Head of caudate nucleus (tissue), 42 donors: ENCODE measurements at places on chromosomes 11 and 22.
A peak's percentile ranks its signal among the peaks of the same experiment; 100 is the strongest.

DNA sequence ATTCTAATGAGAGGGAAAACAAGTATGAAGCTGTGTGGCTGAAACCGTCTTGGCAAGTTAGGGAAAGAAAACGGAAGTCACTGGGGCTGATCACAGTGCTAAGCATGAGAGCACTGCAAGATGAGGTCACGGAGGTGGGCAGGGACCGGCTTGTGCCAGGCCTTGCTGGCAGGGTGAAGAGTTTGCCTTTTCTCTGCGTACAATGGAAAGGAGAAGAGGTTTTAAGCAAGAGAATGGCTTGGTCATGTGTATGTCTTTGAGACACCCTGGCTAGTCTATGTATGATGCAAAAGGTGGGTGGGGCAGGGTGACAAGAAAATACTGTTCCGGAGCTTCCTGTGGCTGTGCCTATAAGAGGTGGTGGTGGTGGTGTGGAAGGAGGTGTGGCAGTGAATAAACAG is 567.9 kb downstream of the NTM start:
- no peak for DNase-seq

GRCh38 chr11:100008417-100008816 is 678.7 kb upstream of the ARHGAP42 start:
- DNase-seq, result no peak

GRCh38 chr11:83046621-83047172 is 25.0 kb downstream of the RAB30 start:
- DNase-seq, result no peak

DNA sequence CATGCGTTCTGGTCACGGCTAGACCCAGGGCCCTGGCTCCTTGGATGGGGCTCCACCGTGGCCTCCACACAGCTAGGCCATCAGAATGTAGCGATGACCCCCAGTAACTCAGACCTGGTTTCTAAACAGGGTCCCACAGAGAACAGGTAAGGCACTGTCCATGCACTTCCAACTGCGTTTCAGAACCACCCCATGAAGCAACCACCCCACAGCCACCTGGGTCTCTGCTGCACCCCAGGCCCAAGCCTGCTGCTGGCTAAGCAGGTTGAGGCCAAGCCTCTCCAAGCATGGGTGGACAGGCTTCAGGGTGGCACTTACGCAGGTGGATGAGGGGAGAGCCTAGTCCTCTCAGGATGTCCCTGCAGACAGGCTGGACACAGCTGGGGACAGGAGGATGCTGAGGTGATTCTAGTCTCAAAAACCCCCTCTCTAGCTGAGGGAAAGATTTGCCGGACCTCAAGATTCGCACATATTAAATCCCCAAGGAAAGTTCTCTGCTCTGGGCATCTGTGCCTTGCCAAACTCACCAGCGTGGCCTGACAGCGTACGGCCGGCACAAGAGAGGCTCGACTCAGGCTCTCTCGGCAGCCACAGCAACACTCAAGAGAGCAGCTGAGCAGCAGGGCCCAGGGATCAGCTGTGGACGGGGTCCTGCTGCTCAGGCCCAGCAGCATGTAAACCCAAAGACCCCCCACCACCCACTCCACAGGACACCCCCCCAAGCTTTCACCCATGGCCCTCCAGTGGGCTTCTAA is 141.6 kb downstream of the CRYBB2 start:
- no peak for DNase-seq

DNA sequence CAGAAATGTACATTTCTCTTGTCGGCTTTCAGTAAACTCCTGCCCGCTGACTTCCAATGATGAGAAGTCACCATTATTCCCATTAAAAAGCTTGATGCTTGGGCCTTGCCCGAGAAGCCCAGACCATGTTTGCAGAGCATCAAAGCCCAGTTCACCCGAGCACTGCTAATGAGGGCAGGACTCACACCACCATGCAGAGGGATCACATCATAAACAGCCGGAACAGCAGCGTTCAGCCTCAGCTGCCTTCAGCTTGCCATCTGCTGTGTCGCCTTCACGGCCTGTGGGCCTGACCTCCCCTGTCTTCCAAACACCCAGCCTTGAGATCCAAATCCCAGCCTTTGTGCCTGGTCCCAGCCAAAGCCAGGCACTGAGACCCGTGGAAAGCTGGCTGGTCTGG is 105.4 kb upstream of the CSNK2A3 start:
- DNase-seq, result no peak

DNA sequence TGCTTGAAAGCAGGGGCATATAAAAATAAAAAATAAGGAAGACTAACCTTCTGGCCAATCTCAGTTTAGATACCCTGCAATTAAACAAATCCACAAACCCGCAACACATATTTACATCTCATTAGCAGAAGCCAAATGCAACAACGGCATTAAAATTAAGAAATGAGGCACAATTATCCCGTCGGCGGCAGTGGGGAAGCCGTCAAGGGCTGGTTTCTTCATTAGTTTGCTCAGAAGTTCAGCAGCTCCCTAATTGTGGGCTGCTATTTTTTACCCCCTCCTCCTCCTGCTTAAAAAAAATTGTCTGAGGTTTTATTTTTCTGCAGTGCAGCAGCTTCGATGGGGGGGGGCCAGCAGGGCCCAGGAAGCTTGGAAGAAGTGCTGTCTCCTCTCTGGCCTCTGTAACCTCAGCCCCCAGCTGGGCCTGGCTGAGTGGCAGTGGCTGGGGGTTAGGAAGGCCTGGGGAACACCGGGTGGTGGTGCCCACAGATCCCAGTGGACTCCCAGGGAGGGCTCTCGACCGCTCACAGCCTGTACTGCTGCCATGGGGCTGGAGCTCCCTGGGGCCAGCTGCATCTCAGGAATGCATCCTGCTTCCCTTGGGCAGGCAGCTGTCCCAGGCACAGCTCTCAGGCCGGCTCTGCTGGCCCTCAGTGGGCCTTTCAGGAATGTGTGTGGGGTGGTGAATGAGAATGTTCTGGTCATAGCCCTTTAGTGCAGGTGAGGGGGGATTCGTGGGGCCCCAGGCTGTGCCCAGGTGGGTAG is 148.7 kb upstream of the B3GAT1 start:
- no peak for DNase-seq

DNA sequence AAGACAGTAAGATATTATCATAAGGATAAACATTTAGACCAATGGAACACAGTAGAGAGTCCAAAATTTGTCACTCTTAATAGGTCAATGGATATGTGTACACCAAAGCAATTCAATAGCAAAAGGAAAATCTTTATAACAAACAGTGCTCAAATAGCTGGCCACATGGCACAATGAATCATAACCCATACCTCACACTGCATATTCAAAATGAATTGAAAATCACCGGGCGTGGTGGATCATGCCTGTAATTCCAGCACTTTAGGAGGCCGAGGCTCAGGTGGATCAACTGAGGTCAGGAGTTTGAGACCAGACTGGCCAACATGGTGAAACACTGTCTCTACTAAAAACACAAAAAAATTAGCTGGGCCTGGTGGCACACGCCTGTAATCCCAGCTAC is 8.4 kb downstream of the SNX32 start:
- DNase-seq, result no peak

- no peak for DNase-seq
These were observed 26.4 kb downstream of the AMOTL1 start for GRCh38 chr11:94794287-94795168.

- DNase-seq, result no peak
These were observed 7.9 kb upstream of the CTSC start for GRCh38 chr11:88345408-88345807.

DNA sequence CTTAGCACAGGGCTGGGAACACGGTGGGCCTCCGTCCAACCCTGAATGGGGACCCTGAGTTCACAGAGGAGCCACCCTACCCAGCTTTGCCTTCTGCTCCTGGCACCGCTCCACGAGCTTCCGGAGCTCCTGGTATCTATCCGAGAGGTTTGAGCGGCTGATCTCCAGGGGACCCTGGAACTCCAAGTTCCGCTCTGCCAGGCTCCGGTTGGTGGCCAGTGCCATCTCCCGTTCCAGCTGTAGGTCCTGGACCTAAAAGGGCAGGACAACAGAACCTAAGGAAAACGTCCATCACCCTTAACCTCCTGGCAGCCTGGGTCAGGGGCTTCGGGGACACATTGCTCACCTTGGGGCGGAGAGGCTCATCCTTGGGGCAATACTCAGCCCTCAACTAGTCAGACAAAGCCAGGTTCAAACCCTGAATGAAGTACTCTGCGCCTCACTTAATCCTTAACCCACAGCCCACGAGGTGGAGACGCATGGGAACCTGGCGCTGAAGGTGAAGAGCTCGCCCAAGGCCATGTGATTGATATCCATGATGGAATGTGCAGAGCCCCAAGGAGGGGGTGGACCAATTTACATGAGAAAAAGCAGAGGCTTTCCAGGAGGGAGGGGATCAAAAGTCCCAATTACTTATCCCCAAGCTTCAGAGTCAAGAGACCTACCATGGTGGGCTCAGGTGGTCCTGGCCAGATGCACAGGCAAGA is 27.1 kb downstream of the VPS37C start:
- DNase-seq, result no peak

DNA sequence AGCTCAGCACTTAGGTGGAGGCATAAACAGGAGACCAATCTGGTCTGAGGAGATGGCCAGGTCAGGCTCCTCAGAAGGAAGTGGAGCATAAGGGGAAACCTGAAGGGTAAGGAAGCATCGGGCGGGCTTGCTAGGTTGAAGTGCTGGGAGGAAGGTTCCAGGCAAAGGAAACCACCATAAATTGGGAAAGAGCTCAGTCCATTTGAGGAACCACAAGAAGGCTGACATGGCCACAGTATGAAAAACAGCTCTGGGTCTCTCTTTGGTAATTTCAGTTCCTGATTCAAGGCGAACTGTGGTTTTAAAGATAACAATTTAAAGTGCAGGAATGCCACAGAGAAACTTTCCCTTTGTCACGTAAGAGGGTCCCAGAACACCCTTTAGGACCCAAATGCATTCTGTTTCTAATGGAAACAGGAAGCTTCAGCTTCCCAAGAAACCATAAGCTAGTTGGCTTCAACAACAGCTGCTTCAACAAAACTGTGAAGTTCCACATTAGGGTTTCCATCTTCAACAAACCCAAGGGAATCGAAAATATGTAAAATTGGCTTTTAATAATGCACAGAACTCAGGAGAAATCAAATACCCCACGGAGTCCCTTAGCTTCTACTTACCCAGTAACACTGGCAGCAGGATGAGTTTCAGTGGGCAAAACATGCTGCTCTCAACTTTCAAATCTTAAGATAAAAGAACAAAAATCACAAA is 10.4 kb downstream of the JAML start:
- peak; percentile 36 for DNase-seq

DNA sequence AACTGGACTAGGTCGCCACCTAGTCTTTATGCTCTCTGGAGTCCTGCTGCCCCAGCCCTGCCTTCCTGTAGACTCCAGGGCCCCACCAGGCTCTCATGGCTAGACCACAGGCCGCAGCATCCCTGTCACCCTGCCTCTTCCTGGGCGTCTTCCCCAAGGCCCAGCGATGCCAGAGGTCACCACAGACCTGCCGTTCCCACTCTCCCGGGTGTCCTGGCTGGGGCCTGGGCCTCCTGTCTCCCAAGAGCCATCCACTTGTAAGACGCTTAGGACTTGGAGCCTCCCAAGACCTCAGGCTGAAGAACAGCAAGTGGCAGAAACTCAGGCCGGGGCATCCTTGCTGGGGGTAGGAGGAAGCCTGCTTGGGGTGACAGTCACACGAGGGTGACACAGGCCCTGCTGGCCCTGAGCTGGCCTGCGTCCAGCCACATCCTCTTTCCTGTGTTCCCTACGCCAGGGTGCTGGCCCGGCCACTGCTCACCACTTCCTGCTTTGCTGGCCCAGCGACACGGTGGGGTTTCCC is 2.0 kb upstream of the TCIRG1 start:
- DNase-seq, result peak; percentile 38

- no peak for DNase-seq
These were observed 902.2 kb downstream of the BRD1 start for GRCh38 chr22:48925450-48925849.

GRCh38 chr11:134764966-134765365 is 352.9 kb upstream of the B3GAT1 start:
- no peak for DNase-seq

DNA sequence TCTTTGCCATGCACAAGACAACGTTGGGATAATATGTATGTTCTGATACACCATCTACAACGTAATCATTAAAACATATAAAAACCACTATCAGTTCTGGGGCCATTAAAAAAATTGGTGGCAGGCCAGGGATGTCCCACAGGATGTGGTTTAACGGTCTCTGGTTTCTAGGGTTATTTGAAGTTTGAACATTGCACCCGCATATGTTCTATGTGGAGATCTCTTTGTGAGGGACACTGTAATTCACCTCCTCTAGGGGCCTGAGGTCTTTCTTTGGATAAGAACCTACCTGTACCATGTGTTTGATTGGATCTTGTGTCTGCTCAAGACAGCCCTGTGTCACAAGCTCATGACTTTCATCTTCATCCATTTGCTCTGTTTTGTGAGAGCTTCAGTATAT is 73.2 kb downstream of the GGTLC2 start:
- DNase-seq, result no peak

GRCh38 chr22:22546490-22546889 is 12.6 kb downstream of the PRAME start:
- DNase-seq, result no peak

DNA sequence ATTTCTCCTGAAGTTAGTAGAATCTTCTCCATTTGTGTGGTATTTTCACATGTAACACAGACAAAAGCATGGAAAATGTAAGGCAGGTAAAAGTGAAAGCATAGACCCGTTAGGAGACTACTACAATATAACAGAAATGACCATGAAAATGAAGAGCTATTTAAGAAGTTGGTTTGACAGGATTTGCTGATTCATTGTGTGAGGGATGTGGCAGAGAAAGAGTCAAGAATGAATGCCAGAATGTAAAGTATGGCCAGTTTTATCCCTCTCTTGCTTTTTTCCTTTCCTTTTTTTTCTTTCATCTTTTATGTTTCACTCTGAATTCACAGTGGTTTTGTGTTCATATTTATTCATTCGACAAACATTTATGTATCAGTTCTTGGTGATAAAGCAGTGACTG is 115.9 kb downstream of the ARFGAP2 start:
- no peak for DNase-seq

DNA sequence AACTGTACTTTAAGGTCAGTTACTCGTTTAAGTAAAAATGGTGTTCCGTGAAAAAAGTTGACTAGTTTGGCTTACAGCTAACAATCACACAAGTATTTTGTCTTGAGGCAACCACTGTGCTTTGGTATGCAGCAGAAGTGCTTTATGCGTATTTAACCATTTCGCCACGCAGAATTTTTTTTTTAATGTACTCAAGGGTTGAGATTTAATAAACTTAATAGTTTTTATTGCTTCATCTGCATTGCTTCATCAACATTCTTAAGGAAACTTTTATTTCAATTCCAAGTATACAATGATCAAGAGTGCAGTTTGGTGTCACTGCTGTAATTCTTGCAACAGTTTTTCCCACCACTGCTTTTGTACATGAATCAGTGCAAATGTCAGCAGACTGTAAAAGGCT is 66.4 kb downstream of the ZNRF3 start:
- DNase-seq, result no peak

- DNase-seq, result no peak
These were observed 122.3 kb downstream of the SPATA19 start for GRCh38 chr11:133723056-133723455.
